ENCODE measurements at places on chromosomes 3 and 15.
A peak's percentile ranks its signal among the peaks of the same experiment; 100 is the strongest.

DNA sequence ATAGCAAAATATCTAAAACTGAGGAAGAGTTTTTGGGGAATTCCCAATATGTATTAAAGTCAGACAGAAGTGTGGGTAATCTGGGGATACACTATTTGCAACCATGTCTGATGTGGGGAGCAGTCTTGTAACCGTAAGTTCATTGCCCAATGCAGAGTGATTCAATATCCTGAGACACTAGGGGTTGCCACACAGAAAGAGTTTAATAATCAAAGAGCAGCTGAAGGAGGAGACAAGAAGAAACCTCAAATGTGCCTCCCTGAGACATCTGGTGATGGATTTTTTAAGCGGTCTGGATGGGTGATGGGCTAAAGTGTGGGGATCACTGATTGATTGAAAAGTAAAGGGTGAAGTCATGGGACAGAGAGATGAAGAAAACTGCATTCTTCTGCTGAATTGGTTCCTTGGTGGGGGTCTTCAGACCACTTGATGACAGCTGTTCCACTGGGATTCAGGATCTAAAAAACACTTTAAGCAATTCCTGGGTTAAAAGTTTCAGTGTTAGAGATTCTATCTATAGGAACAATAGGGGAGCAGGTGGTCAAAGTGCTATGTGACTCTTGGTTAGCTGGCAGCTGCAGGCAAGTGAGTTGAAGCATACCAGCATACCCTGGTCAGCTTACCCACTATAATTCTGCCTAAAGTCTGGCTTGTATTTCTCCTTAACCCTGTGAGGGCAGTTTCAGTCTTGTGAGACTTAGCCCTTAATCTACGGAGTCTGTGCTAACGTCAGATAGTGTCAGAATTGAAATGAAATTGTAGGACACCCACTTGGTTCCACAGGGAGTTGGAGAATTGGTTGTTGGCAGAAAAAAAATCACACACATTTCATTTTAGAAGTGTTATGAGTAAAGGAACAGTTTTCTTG is 425.9 kb upstream of the TGFBR2 start:
- DNase-seq: no peak

DNA sequence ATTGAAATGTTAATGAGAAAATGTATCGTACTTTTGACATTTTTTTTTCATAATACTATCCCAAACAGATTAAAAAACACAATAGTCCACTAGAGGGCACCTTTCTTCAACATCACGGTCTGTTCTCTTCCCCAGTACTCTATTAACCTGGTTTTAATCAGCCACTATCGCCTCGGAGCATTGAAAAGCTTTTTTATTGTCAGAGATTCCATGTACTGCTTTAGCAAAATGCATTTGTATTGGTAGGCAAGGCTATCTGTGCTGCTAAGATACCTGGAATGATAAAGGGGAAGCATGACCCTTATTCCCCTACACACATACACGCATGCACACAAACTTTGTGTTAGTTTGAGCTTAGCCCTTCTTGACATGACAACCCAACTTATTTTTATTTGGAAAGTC is 160.1 kb upstream of the IL12A start:
- DNase-seq: peak; percentile 40

DNA sequence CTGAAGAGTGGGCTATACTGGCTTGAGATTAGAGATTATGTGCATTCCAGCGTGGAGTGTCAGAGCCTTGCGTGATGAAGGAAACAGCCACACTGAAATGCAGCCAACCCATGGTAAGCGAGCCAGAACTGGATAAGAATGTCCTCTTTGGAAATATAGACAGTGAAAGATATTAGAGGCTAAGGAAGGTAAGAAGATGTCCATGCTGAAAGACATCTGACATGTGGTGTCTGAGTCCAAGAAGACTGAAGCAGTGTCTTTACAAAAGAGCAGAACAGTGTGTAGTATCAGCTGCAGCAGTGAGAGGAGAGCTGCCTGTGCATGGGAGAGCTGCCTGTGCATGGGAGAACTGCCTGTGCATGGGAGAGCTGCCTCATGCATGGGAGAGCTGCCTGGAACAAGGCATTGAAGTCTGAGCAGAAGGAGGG is 672.2 kb downstream of the DIPK2A start:
- DNase-seq: no peak

DNA sequence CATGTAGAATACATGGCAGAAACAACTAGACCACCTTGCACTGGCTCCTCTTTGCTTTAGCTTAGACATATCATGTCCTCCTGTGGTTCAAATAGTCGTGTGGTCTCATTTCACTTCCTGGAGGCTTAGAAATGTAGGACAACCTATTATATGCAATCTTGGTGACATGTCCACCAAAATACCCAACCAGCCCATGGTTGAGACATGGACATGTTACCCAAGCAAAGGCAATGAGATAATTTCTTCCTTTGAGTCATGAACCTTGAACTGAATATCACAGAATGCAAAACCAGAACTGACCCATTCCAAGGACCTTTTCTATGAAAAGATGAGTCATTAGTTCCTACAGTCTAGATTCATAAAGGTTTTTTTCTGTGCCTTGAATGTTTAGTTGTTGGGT is 309.0 kb upstream of the MDFIC2 start:
- DNase-seq: no peak

DNA sequence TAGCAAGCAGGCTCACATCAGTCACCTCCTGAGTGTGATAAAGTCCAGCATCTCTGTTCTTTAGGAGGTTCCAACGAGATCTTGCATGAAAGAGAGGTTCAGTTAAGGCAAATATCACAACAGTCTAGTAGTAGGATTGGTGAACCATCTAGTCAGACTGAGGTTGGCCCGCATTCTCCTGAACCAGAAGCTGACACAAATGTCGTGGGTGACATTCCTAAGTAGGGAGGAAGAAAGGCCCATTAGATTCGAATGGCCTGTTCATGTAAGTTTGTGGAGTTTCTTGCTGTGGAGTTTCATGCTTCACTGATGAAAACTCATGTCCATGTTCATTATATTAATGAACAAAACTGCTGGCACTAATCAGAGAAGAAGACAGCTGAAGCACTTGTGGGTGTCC is 66.7 kb upstream of the XCR1 start:
- DNase-seq: no peak

- no peak for DNase-seq
Measured at GRCh38 chr3:196165850-196166249, 45.4 kb downstream of the ZDHHC19 start.

GRCh38 chr3:152539191-152539764 is 270.5 kb downstream of the MBNL1 start:
- no peak for DNase-seq

DNA sequence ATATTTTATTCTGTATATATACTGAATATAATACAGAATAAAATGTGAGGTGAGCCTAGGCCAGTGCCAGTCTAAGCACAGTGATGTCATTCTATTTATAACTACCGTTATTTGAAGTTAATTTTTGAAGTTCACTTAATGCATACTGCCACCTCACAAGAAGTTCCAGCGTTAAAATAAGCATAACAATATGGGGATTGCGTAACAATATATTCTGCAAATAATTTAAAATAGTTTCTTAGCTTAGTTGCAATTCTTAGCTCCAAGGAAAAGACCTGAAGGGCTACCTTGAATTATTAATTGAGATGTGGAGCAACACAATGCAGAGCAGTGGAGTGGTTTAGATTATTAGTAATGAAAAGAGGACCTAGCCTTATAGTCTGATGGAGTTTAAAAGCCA is 390.5 kb upstream of the ROBO1 start:
- no peak for DNase-seq

DNA sequence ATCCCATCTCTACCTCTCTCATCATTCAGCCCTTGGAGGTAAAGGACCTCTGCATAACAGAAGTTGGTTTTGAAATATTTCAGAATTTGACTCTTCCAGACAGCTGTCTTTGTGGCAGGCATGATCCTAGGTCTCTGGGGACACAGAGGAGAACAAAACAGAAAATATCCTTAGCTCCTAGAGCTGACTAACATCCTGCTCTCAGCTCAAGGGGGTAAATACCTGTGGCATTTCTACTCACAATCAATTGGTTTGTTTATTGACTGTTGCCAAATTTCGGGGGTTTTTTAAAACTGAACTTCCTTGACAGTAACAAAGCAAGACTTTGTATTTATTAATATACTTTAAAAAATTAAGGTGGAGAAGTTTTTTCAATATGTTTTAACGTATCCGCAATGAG is 78.8 kb downstream of the EOMES start:
- DNase-seq: no peak

GRCh38 chr3:48563382-48563918 is at the start of gene UCN2:
Gene UCN2, minus strand, starts transcription at chr3:48563781. Its CDS starts 657 bp downstream, at chr3:48563124.
- DNase-seq: peak; percentile 33

- DNase-seq: no peak
Measured at GRCh38 chr15:69782809-69783208, 314.9 kb downstream of the TLE3 start.

DNA sequence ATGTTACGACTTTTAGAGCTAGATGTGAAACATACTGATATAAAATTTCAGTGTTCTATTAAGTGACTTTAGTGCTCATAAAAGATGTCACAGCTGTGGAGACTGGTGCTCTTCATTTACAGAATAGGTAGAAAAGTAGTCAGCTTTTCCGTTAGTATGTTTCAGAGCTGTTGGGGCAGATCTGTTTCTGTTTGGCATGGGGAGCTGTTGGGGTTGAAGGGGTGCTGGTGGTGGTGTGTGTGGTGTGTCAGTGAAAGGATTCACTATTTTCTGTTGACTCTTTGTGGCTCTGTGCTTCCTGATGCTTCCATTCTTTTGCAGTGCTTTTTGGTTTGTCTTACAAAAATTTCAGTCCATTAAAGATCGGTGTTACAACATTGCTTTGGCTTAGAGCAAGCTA is 3.2 kb downstream of the UBE2E2 start:
- DNase-seq: no peak

GRCh38 chr3:150527464-150528255 is 18.6 kb downstream of the SERP1 start:
- DNase-seq: no peak

GRCh38 chr15:63597038-63597790 is at the start of gene FBXL22:
Gene FBXL22, plus strand, starts transcription at chr15:63597387. Its CDS starts 6 bp downstream, at chr15:63597393.
- DNase-seq: no peak

DNA sequence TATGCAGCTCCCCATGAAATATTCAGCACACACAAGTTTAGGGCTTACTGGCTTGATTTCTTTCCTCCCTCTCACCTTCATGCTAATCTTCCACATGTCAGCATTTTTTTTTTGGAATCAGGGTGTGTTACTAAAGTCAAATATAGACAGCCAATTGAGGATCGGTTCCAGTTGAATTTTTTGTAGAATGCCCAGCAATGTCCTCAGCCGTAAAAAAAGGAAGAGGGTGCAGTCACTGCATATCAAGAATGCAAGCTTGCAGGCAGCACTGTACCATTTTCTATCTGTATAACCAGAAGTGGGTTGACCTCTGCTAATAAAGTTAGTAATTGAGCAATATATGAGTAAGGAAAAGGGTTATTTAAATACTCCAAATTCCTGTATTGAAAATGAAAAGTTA is 51.4 kb upstream of the CHMP2B start:
- DNase-seq: no peak

Data from RCC 7860 (cell line).